Epithelial cell of esophagus (primary cell): ENCODE measurements at places on chromosomes 16 and 17.

GRCh38 chr16:27109666-27110523 is 43.2 kb downstream of the C16orf82 start:
- peak; percentile 32 for DNase-seq

DNA sequence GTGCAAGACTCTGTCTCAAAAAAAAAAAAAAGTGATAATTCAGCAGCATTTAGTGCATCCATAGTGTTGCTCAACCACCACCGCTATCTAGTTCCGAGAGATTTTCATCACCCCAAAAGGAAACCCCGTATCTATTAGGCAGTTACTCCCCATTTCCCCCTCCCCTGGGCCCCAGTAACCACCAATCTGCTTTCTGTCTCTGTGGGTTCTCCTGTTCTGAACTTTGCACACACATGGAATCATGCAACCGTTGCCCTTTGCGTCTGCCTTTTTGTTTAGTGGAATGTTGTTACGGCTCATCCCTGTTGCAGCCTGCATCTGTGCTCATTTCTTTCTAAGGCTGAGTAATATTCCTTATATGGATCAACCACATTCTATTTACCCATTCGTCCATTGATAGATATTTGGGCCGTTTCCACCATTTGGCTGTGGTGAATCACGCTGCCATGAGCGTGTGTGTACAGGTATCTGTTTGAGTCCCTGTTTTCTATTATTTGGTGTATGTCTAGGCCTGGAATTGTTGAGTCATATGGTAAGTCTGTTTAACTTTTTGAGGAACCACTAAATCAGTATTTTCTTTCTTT is 8.7 kb upstream of the SYNGR2 start:
- peak; percentile 99 for DNase-seq

DNA sequence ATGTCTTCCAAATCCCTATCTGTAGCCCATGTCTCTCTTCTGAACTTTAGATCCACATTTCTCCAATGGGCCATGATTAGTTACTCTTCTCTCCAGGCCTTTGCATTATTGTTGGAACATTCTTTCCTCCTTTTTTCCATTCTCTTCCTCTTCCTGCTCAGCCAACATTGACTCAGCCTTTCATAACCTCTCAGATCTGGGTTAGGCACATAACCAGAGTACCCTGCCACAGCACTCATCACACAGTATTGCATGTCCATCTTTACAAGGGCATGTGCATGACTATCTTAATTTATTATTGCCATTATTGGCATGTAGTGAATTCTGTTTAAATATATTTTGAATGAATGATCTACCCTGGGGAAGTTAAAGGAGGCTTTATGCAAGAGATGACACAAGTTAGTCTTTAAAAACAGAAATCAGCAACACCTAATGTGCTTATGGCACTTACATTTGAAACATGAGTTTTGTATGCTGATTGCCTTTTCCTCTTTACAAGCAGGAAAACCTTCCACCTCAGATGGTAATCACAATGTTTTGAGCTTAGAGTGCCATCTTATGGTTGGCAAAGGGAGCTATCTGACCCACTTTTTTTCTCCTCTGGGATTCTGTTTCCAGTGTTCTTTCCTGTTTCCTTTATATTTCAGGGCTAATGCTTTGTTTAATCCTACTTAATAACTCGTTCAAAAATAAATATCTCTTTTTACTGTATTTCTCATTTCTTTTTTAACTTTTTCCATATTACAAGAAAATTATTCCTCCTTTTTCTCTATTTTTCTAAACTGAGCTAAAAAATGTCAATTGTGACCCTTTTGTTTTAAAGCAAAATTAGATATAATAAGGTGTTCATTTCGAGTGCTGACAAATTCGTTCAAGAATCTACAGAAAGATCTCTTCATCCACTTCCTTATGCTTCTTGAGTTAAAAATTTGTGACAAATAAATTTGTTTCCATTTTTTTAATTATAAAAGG is 151.0 kb upstream of the RBL2 start:
- DNase-seq, result peak; percentile 51

DNA sequence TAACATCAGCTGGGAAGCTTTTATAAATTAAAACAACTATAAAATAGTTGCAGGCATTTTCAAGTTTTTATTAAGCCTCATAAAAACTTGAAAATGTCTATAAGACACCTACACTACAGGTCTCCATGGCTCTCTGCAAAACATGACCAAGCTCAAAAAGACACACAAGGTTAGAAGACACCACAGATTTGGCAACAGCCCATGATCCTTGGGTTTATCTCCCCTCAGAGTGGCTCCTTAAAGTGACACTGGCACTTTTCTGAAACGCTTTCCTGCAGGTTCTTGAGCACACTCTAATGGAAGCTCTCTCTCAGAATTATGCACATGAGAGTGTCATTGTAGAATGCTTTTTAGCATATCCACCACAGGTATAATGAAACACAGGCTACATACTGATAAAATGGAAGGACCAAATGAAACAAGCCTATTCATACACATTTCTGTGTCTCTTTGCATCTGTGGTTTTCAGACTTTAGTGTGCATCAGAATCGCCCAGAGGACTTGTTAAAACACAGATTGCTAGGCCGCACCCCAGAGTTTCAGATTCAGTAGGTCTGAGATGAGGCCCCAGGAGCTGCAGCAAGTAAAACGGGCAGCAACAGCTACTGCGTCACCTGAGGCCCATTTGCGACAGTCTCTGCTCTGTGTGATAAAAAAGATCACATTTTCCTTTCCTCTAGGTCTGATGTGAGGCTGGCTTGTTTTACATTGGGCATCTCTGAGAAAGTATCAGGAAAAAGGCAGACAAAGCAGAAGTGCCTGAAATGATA is 75.0 kb upstream of the WSB1 start:
- no peak for DNase-seq

- no peak for DNase-seq
Observed at GRCh38 chr16:77853161-77853560, 64.8 kb downstream of the VAT1L start.

GRCh38 chr17:81601525-81602120 is 35.3 kb downstream of the NPLOC4 start:
- DNase-seq, result peak; percentile 75

- DNase-seq, result peak; percentile 28
Observed at GRCh38 chr17:20922128-20922670, 120.6 kb downstream of the USP22 start.

- no peak for DNase-seq
Observed at GRCh38 chr17:64572682-64573154, 65.9 kb downstream of the CEP95 start.

DNA sequence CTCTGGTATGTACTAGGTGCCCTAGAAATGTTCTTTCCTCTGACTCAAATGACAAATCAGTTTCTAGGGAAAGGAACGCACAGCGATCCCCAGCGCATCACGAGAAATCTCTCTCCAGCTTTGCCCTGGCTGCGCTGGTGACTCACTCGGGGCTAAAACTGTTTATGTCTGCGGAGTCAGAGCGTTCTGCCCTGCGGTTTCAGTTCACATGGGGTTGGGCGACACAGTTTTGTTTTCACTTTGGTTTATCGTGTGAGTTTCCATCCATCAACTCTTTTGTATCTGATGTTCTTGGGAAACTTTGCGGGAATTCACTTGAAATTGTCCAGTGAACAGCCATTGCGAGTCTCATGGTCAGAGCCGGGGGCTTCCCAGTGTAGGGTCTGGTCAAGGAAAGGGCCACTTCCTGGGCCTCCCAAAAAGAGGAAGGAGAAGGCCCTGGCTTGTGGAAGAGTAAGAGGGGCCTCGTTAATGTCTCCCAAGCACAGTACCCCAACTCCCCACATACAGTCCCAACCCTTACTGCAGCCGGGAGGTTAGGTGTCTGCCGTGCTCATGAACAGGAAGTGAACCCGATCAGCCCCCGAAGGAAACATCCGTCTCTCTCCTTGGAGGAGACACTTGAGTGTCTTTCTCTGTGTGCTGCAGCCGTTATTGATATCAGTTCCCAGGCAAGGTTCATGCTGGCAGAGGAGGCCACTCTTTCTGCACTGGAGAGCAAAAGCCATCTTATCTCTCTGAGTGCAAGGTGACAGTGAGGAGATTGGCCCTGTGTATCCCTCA is 643.2 kb downstream of the WWOX start:
- no peak for DNase-seq

GRCh38 chr16:57807968-57808528 is 5.8 kb upstream of the KIFC3 start:
- DNase-seq, result peak; percentile 94

DNA sequence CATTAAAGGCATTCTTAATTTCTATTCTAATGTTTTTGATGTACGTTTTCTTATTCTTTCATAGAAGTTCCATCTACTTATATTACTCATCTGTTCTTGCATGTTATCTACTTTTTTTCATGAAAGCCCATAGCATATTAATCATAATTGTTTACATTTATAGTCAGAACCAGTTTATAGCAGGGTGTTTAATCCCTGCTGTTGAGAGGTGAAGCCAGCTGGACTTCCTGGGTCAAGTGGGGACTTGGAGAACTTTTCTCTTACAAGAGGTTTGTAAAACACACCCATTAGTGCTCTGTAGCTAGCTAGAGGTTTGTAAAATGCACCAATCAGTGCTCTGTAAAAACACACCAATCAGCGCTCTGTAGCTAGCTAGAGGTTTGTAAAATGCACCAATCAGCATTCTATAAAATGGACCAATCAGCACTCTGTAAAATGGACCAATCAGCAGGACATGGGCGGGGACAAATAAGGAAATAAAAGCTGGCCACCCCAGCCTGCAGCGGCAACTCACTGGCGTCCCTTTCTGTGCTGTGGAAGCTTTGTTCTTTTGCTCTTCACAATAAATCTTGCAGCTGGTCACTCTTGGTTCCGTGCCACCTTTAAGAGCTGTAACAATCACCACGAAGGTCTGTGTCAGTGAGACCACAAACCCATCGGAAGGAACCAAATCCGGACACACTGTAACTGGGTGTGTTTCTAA is 120.6 kb downstream of the TANC2 start:
- DNase-seq, result peak; percentile 32

DNA sequence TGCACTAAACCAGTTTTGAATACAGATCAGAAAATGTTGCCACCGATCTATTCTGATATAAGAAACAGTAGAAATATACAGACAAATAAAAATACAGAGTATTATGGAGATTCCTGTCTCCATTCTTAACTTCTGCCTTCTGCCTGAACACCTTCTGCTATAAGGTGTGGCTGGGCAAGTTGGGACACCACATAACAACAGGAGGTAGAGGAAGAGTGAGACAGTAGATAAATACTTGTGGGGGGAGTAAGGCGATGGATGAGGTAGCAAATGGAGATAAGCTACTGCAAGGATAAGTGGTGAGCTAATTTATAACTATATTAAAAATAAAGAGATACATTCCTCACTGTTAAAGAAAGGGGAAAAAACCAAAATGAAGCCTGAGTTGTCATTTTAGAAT is 143.7 kb downstream of the CDH8 start:
- peak; percentile 63 for DNase-seq

DNA sequence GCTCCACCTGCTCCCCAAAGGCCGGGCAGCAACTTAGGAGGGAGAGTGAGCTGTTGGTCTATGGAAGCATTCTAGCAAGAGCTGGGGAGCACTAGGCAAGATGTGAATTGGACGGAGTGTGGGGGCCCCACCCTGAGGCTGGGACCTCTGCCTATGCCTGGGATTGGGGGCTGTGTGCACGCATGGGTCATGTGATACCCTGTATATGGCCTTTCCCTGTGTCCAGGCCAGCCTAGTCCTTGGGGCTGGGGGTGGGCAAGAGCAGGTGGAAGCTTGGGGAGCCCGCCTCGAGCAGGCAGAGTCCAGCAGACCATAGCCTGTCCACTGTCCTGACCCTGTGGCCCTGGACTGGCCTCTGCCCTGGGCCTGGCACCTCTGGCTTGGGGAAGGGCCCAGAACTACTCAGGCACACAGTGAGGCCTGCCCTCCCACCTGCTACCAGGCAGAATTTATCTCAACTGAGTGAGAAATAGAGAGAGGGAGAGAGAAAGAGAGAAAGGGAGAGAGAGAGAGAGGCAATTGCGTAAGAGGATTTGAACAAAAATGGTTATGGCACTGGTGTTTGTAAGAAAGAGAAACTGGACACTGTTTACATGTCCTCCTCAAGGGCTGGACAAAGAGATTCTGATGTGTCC is 19.1 kb downstream of the PDP2 start:
- no peak for DNase-seq

GRCh38 chr17:64685705-64686104 is 23.6 kb upstream of the SMURF2 start:
- no peak for DNase-seq

DNA sequence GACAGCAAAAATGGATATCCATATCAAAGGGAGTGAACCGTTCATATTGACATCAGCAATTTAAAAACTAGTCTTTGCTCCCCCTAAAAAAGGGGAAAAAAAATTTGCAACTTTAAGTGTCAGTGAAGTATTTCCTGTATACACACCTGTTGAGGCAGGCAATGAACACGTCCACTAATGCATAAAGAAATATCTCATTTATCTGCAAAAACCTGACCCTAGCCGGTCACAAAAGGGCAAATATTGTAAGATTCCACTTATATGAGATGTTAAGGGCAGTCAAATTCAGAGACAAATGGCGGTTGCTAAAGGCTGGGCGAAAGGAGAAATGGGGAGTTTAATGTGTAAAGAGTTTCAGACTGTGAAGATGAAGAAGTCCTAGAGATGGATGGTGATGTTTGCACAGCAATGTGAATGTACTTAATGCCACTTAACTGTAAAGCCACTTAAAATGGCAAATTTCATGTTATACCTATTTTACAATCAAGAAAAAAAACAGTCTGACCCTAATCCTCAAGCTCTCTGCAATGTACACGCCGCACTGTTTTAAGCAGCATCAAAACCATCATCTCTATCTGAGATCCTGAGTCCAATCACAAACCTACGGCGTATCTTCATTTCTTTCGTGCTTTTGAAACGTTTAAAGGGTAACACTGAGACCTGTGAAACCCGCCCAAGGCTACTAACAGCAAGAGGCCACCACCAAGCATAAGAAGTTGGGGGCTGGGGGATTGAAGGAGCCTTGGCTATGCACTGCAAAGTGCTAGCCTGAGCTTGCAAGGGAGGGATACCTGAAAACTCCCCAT is 1.1 kb downstream of the PARN start:
- DNase-seq, result no peak

DNA sequence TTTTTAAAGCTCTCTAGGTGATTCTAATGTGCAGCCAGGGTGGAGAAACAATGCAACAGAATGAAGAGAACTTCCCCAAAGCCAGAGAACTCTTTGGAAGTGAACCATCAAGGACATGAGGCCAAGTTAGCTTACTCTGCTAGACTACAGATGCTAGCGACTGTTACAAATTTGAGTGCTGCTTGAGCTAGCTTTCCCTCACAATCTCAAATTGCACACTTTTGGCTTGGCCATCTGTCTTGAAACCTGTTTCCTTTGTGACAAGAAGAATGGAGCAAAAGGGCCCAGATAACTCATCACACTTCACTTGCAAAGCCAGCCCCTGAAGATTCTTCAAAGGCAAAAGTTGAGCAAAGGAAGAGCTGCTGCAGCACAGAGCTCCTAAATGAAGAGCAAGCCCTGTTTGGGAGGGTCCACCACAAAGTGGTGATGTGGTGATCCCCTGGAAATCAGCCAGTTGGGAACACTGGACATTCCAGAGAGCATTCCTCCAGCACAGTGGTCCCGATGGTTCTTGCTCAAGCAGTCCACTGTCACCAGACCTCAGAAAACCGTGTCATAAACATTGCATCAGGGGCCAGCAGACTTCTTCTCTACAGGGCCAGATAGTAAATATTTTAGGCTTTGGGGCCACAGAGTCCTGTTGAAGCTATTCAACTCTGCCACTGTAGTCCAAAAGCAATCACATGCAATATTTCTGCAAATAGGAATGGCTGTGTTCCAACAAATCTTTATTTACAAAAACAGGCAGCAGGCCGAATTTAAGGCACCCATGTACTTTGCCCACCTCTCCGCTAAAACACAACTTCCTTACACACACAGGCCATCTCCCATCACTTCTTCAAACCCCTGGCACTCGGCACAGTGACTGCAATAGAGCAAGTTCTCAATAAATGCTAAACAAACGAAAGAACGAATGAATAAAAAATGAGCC is 21.2 kb downstream of the SLC39A11 start:
- no peak for DNase-seq

- DNase-seq, result peak; percentile 38
Observed at GRCh38 chr16:2428051-2428783, 1.0 kb upstream of the CCNF start.
